ENCODE measurements at places on chromosomes 5 and 9.

DNA sequence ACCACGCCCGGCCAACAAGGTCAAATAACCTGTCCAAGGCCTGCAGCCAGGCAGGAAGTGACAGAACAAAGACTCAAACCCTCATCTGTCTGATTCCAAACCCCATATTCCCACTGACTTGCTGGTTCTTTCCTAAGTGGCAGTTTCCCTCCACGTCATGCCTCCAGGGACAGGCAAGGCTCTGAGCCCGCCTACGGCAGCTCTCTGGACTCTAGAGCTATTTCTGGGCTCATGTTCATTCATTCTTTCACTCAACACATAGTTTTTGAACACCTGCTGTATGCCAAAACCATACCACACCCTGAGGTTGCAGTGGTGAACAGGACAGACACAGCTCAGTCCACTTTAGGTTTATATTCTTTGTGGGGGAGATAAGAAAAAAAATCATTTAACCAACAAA is 5.2 kb upstream of the FBP1 start:
- DNase-seq = no peak

- DNase-seq = no peak
Observed at GRCh38 chr5:109905906-109906305, 216.2 kb downstream of the MAN2A1 start.

- peak; percentile 49 for DNase-seq
Observed at GRCh38 chr9:97811533-97812246, 41.3 kb upstream of the FOXE1 start.

DNA sequence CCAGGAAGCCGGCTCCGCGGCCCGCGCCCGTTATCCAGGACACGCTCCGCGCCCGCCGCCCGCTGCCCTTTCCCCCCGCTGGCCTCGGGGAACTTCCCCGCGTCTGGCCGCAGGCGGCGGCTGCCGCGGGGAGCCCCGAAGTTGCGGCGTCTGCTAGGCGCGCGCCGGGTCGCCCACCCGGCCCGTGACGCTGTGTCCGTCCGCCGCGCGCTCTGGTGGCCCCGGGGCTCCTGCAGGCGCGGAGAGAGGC is 621 bp upstream of the GCNT4 start:
- no peak for DNase-seq

GRCh38 chr9:3775968-3776367 is 250.2 kb upstream of the RFX3 start:
- peak; percentile 13 for DNase-seq

DNA sequence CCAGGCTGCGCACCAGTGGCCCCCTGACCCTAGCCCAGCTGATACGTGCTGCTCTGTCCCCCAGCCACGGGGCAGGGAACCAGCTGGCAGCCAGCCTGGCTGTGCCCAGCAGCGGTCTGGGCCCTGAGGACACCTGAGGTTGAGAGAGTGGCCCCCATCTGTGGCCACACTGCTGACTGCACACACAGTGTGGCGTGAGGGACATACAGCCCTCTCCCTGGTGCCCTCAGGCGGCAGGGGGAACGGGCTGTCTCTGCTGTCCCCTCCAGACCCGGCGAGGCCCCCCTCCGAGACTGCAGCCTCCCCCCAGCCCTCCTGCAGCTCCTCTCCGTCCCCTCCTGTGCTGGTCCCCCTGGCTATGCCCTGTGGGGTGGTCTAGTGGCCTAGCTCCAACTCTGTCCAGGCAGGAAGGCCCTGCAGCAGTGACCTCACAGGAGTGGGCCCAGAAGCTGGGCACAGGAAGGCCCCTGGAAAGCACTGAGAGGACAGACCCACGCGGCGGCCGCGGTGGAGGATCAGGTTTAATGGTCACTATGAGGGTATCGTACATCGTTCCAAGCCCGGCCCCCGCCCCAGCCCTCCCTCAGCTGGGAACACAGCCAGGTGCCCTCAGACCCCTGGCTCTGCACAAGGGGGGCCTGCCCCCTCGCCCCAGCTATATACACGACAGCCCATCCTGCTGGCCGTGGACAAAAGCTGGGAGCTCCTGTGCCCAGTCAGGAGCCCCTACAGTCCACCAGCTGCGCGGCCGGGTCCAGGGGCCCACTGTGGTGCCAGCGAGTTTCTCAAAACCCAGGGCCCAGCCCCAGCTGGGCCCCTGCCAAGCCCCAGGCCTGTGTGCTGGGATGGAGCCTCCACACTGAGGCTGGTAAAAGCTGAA is 6.8 kb upstream of the ENTPD8 start:
- DNase-seq = no peak

DNA sequence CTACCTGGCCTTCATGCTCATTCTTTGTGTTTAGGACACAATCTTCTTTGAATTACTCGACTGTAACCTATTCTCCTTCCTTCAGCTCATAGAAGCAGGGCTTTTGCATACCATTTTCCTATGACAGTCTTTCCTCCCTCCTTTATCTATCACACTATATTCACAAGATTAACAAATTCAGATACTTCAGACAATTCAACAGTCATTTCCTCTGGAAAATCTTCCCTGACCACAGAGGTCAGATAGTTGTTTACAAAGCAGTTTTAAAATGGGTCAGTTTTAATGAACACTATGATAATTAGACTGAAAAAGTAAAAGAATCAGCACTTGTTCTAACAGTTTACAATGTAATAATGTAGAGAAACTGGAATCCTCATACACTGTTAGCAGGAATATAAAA is 4.3 kb downstream of the CAAP1 start:
- no peak for DNase-seq

GRCh38 chr9:114434878-114435311 is 47.1 kb upstream of the AKNA start:
- peak; percentile 66 for DNase-seq

- DNase-seq = peak; percentile 25
Observed at GRCh38 chr9:7216004-7216841, 458.4 kb downstream of the KDM4C start.

DNA sequence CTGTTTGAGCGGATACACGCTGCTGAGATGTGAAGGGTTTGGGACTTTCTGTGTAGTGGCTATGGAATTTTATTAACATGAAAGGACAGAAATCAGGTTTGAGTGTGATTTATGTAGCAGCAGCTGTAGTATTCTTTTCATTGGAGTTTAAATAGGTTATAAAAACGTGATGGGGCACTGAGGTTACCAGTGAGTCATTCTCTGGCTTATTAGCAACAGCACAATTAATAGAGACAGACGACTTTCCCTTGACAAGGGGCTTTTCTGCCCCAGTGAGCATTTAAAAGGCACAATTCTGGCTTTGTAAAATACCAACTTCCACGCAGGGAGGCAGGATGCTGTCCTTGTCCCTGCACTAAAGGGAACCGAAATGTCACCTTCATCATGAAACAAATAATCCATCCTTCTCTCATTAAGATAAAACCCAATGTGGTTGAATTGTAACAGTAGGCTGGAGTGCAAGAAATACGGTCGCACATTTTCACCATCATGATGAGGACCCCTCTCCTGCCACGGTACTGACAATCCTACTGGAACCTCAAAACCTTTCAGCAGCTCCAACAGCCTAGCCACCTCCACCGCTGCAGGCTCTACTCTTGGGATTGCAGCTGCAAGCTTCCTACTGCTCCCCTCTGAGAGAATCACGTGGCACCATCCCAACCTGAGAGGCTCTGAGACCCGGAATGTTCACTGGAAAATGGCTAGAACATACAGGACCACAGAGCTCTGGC is 293.9 kb downstream of the IRX1 start:
- DNase-seq = no peak

GRCh38 chr5:74963407-74963806 is 89.0 kb downstream of the GCNT4 start:
- DNase-seq = no peak

GRCh38 chr5:126811515-126812198 is 34.7 kb downstream of the LMNB1 start:
- DNase-seq = peak; percentile 40

DNA sequence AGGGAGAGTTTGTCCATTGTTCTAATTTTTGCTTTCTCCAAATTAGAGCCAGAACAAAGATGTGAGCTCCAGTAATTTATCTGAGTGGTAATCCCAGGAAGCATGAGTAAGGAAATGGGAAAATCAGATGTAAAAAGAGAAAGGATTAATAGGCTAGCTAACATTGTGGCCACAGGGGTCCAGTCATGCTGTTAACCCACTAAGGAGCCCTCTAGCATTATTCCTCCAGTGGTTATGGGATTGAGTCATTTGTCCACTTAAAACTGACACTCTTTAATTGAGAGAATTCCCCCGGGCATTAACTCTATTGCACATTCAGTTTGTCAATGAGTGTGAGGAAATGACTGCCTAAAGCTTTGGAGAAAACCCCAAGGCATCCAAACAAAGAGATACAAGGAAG is 700.3 kb upstream of the TYRP1 start:
- no peak for DNase-seq

GRCh38 chr5:135458356-135458755 is 6.2 kb upstream of the TIFAB start:
- no peak for DNase-seq

GRCh38 chr9:101437806-101438232 is 2.2 kb upstream of the ALDOB start:
- no peak for DNase-seq

GRCh38 chr5:61449804-61450492 is 117.9 kb downstream of the ZSWIM6 start:
- peak; percentile 71 for DNase-seq

- no peak for DNase-seq
Observed at GRCh38 chr9:137484551-137485315, 25.6 kb upstream of the NSMF start.

GRCh38 chr9:85136987-85137386 is 467.5 kb downstream of the NTRK2 start:
- no peak for DNase-seq

DNA sequence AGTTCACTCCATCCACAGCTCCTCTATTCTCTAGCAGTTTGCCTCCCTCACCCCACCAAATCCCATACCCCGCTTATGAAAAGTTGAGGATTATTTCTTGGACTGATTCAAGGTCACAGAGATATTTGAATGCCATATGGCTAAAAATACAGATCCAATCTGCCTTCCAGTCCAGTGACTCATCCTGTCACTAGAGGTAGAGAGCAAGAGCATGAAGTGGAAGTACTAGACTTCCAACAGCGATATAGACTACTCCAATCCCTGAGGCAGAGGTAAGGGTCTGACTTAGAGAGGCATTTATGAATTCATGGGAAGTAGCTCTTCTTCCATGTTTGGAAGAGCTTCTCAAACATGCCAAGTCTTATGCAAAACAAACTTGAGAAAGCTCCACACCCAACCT is 72.4 kb upstream of the CCL21 start:
- no peak for DNase-seq

DNA sequence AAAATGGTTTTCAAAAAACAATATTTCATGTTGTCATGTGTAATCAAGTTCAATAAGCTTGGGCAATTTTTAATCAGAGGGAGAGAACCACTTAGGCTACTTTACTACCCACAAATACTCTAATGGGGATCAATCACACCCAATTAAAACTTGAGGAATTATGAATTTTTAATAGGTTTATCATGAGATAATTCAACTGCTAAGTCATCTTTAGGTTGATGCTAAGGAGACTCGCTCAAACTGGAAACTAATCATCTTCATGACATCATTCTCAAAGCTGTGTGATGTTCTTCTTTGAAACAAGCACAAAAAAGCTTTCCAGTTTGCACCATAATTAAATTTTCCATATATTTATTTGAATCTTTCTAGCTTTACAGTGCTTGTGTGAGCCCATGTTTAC is 867.5 kb downstream of the MAT2B start:
- no peak for DNase-seq

DNA sequence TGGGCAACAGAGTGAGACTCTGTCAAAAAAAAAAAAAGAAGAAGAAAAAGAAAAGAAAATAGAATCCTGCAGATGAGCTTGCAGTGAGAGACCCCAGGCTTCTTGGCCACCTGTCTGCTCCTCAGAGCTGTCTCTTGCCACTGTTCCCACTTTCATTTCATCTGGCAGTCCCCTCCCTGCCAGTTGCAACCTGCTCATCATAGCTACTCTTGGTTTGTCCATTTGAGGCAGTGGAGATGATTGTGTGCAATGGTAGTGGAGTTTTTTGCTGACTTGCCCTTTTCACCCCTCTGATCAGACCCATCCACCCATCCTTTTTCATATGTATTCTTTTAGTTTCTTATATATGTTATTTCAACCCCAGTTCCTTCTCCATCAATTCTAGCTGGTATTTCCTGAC is 28.7 kb downstream of the ANKRD33B start:
- no peak for DNase-seq

- DNase-seq = no peak
Observed at GRCh38 chr9:109941771-109942170, 161.8 kb downstream of the PALM2AKAP2 start.

GRCh38 chr5:58327289-58327688 is 132.6 kb downstream of the PLK2 start:
- DNase-seq = no peak

GRCh38 chr5:142324136-142324870 is 518 bp downstream of the SPRY4 start:
- peak; percentile 66 for DNase-seq

- no peak for DNase-seq
Observed at GRCh38 chr9:592225-592624, 249.3 kb upstream of the DMRT1 start.

GRCh38 chr9:129379181-129379836 is 201.2 kb upstream of the IER5L start:
- DNase-seq = no peak

DNA sequence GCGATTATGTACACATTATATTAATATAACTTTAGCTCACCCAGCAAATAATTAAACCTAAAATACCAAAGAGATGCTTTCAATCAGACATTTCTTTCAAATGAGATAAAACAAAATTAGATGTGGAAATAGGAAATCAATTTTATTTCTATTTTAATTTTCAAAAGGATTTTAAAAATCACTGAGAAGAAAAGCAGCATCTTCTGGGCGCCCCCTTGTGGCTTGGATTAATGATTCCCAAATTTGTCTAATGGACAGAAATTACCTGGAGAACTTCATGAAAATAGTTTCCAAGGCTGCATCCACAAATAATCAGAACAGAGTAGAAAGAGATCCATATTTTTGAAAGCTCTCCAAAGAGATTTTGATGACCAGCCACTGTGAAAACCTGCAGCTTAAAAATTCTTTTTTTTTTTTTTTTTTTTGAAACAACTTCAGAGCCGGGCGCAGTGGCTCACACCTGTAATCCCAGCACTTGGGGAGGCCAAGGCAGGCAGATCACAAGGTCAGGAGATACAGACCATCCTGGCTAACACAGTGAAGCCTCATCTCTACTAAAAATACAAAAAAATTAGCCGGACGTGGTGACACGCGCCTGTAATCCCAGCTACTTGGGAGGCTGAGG is 50.9 kb upstream of the CEMIP2 start:
- peak; percentile 43 for DNase-seq

DNA sequence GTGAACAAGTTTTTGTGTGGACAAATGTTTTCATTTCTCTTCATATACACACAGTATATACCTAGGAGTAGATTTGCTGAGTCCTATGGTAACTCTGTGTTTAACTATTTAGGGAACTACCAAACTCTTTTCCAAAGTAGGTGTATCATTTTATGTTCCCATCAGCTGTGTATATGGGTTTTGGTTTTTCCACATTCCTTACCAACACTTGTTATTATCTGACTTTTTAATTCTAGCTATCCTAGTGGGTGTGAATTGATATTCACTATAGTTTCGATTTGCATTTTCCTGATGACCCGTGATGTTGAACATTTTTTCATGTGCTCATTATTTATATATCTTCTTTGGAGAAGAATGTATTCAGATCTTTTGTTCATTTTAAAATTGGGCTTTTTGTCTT is 3.7 kb downstream of the RGS3 start:
- DNase-seq = no peak

- peak; percentile 13 for DNase-seq
Observed at GRCh38 chr9:113468716-113469448, 5.4 kb downstream of the RGS3 start.

Measured in GM03348 (cell line).